ENCODE measurements at places on chromosomes 3 and 15.

- H3K4me1 ChIP-seq = no peaks in the 10 kb centered on the region
- no peaks in the 10 kb centered on the region for H3K27me3 ChIP-seq
- DNase-seq = no peak
- H3K36me3 ChIP-seq = no peaks in the 10 kb centered on the region
- H3K4me3 ChIP-seq = no peak overlapping the region
- no peak overlapping the region for H3K27ac ChIP-seq
Observed at GRCh38 chr3:192929755-192930547, 12.3 kb upstream of the MB21D2 start.

DNA sequence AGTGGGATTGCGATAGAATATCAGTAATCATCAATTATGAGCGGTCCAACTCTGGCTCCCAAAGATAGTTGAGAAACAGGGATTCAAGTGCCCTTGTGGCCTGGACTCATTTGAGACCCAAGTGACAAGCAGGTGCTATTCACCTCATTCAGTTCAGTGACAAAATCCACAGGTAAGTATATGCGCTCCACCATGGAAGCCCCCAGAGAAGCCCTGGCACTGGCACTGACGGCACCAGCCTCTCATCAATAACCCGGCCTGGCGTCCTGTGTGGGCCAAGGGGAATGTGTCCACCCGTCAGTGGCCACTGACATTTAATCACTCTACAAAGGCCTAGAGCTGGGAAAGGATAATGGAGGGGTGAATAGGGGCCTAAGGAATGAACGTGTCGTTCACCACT is 117.2 kb downstream of the ADCY5 start:
- no peaks in the 10 kb centered on the region for H3K4me1 ChIP-seq
- no peak for DNase-seq
- no peak overlapping the region for H3K27ac ChIP-seq
- H3K36me3 ChIP-seq = no peaks in the 10 kb centered on the region

DNA sequence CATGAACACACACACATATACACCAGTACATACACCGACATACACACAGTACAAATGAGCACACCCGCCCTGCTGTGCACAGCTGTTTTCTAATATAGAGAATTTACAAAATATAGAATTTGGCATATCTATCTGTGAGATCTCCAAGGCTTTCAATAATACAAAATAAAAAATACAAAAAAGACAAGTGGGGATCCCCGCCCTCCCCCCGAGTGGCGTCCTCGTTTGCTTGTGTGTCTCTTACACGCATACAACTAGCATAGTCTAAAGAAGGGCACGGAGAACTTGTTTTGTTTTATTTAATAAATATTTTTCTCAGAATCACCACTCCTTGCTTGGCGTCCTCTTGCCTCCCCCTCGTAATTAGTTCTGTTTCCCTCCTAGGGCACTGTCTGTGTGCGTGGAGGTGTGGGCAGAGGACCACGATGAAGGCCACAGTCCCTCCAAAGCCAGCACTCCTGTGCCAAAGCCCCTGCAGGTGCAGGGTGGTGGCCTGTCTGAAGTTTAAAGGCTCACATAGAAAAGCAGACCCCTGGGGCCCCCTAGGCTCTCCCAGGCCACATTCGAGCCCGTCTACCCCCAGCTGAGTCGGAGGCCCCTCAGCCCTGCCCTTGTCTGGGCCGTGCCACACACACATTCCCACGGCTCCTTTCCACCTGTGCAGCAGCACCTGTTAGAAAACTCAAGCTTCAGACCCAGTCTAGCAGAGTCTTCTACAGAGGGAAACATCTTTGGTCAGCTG is 82.1 kb downstream of the SEC22A start:
- DNase-seq = no peak
- no peaks in the 10 kb centered on the region for H3K36me3 ChIP-seq
- no peaks in the 10 kb centered on the region for H3K4me1 ChIP-seq
- H3K27me3 ChIP-seq = no peaks in the 10 kb centered on the region
- H3K4me3 ChIP-seq = no peak overlapping the region

GRCh38 chr15:48021336-48022086 is 99.3 kb upstream of the SLC24A5 start:
- H3K4me1 ChIP-seq = no peaks in the 10 kb centered on the region
- H3K4me3 ChIP-seq = no peak overlapping the region
- H3K36me3 ChIP-seq = no peaks in the 10 kb centered on the region
- H3K27me3 ChIP-seq = no peaks in the 10 kb centered on the region
- H3K27ac ChIP-seq = no peak overlapping the region

- H3K4me1 ChIP-seq = peaks cover 9% of the 10 kb centered on the region
- H3K4me3 ChIP-seq = no peak overlapping the region
Observed at GRCh38 chr15:91947683-91948608, 94.4 kb downstream of the SLCO3A1 start.

DNA sequence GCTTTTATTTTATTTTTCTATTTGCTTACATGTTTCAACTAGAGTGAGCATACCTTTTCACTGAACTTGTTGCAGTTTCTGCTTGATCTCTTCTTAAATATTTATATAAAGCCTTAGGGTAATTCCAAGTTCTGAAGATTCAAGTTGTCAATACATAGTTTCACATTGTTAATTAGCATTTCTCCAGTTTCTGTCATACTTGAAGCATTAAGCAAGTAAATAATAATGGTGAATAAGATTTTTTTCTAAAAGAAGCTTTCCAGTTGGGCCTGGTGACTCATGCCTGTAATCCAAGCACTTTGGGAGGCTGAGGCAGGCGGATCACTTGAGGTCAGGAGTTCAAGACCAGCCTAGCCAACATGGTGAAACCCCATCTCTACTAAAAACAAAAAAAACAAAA is 53.9 kb downstream of the CALML4 start:
- no peak overlapping the region for H3K27ac ChIP-seq
- DNase-seq = no peak
- no peak overlapping the region for H3K4me3 ChIP-seq
- H3K36me3 ChIP-seq = peaks cover 47% of the 10 kb centered on the region

GRCh38 chr3:15711281-15711680 is 86.5 kb downstream of the ANKRD28 start:
- H3K27ac ChIP-seq = no peak overlapping the region
- no peak overlapping the region for H3K4me3 ChIP-seq
- DNase-seq = no peak
- no peaks in the 10 kb centered on the region for H3K4me1 ChIP-seq
- peaks cover 57% of the 10 kb centered on the region for H3K36me3 ChIP-seq

DNA sequence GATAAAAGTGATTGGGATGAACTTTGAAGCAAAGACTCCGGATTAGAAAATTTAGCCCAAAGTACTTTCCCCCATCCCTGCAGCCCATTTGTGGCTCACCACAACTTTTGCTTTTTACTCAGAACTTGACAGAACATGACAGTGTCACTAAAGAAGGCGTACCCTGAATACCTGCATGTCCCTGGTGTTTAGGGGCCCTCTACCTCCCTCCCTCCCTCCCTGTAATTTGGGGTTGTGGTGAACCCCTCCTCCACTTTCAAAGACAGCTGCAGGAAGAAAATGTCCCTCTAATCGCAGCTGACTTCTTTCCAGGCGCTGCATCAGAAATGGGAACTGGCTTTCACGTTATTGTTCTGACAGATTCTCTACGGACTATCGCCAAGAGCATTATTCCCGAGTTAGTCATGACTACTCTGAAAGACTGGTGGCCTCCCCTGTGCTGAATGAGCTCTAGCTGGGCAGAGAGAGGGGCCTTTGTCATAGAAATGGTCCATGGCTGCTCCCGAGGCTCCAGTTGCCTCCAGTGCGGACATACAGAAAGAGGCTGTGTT is 93.2 kb upstream of the ARHGEF3 start:
- no peaks in the 10 kb centered on the region for H3K36me3 ChIP-seq
- DNase-seq = no peak
- no peaks in the 10 kb centered on the region for H3K4me1 ChIP-seq
- H3K4me3 ChIP-seq = no peak overlapping the region

GRCh38 chr3:138705675-138706074 is 97.1 kb downstream of the FAIM start:
- H3K4me3 ChIP-seq = no peak overlapping the region
- peaks cover 82% of the 10 kb centered on the region for H3K36me3 ChIP-seq
- H3K27ac ChIP-seq = no peak overlapping the region
- no peak for DNase-seq
- H3K27me3 ChIP-seq = no peaks in the 10 kb centered on the region

GRCh38 chr3:142724682-142725356 is 985 bp downstream of the TRPC1 start:
- peaks cover 5% of the 10 kb centered on the region for H3K4me1 ChIP-seq
- peak; percentile 31 for DNase-seq
- H3K4me3 ChIP-seq = peak overlapping the region; percentile 90
- peak overlapping the region; percentile 89 for H3K27ac ChIP-seq
